ENCODE measurements at places on chromosomes 13 and 19.
A peak's percentile ranks its signal among the peaks of the same experiment; 100 is the strongest.

GRCh38 chr19:44517146-44517545 lies 12.3 kb downstream of the CEACAM20 start:
- DNase-seq = peak; percentile 5

DNA sequence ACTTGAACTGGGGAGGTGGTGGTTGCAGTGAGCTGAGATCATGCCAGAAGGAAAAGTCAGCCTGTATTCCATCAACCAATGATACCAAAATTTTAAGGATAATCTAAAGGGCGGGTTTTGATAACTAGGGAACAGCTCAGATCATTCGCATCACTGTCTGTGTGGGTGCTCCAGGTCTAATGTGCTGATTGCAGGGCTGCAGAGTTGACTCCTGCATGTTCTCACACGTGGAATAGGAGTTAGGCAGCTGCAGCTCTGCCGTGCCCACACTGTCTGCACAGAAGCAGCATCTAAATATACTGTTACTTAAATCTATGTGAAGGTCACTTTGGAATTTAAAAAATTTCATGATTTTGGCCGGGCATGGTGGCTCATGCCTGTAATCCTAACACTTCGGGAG lies 4.3 kb upstream of the PARP4 start:
- no peak for DNase-seq

DNA sequence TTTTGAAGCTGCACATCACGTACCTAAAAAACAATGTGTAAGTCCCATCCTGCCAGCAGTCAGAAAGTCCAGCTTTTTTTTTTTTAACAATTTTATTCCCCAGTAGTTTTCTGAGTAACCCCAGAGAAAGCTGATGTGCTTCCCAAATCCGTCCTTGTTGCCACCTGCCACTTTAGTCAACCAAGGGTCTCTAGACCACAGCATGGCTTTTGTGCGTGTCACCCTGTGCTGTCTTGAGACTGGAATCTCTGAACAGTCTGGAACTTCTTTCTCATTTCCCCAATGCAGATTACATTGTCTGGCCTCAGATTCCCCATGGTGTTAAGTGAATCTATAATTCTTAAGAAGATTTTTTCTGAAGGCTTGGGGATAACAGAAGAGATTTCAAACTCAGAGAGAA lies 289.2 kb upstream of the KLF12 start:
- no peak for DNase-seq

DNA sequence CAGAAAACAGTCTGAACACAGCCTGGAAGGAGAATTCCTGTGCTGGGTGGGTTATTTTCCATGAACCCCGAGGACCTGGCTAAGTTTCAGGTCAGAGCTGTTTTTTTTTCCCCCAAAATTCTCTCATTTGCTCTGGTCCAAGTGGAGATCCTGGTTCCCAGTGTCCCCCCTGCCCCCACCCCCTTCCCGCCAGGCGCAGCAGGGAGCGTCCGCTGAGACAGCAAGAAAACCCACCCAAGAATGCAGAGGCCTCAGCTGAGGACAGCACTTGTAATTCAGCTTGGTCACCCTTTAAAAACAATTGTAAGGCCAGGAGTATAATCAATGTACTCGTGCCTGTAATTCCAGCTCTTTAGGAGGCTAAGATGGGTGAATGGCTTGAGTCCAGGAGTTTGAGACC lies 11.4 kb upstream of the TSPAN16 start:
- no peak for DNase-seq

- DNase-seq = no peak
Measured at GRCh38 chr13:98451676-98452470, 125.0 kb downstream of the STK24 start.

DNA sequence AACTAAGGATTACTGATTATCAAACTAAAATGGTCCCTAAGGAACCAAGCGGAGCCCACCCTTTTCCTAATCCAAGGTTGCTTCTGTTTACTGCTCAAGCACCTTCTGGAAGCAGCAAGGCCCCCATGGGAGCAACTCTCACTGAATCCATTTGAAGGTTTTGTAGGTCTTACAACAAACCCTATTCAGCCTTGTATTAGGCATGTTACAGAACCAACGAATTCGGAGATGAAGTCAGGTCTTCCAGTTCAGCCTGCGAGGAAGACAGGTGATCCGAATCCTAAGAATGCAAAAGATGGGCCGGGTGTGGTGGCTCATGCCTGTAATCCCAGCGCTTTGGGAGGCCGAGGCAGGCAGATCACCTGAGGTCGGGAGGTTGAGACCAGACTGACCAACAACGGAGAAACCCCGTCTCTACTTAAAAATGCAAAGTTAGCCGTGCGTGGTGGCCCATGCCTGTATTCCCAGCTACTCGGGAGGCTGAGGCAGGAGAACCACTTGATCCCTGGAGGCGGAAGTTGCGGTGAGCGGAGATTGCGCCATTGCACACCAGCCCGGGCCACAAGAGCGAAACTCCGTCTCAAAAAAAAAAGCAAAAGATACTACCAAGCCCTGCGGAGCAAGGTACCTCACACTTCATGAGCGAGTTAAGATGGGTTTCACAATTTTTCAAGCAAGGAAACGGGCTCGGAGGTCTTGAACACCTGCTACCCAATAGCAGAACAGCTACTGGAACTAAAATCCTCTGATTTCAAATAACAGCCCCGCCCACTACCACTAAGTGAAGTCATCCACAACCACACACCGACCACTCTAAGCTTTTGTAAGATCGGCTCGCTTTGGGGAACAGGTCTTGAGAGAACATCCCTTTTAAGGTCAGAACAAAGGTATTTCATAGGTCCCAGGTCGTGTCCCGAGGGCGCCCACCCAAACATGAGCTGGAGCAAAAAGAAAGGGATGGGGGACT lies 609 bp downstream of the ZAR1L start:
- peak; percentile 31 for DNase-seq

DNA sequence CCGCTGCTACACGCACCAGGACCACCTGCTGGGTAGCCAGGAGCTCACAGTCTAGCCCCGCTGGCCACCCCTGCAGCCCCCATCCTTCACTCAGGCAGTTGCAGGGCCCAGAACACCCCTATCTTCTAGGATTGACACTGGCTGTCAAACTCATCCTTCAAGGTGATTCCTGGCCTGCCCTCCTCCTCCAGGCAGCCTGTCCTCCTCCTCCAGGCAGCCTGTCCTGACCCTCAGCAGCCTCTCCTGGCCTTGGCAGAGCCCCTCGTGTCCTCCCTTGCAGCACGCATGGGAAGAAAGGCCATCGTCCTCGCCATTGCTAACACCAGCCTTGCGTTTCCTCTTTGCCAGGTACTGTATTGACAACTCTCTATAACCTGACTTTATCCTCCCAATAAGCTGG lies 3.8 kb upstream of the EPS8L1 start:
- no peak for DNase-seq

- no peak for DNase-seq
Measured at GRCh38 chr13:27928353-27928804, 8.6 kb downstream of the PDX1 start.

DNA sequence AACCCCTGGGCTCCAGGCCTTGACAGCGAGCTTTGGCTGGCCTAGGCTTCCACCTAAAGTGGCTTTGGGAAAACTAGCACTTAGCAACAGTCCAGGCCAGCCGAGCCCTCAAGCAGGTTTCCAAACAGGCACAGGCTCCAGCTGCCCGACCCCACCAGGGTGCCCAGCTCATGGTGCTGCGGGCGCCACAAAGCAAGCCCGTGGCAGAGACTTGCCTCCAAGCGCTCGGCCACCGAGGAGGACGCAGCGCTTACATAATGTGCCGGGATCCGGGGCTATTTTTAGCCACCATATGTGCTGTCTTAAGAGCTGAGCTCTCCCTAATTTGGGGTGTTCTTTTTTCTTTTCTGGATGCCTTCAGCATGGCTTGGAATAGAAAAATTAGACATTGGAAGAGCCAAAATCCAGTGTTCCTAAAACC lies 56.1 kb upstream of the F7 start:
- DNase-seq = no peak

DNA sequence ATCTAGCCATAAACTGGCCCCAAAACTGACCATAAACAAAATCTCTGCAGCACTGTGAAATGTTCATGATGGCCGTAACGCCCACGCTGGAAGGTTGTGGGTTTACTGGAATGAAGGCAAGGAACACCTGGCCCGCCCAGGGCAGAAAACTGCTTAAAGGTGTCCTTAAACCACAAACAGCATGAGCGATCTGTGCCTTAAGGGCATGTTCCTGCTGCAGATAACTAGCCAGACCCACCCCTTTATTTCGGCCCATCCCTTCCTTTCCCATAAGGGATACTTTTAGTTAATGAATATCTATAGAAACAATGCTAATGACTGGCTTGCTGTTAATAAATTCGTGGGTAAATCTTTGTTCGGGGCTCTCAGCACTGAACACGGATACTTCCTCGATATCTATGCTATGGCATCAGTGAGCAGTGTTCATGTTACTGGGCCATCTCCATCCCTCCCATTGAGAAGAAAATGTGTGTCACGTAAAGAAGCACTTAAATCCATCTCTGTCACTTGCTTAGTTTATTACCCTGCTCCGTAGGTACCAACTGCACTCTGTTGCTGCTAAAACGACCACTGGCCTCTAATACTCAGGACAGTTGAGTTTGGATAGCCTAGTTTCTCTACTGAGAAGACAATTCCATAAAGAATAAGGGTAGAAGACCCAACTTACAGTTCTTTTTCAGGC lies 5.3 kb downstream of the ATP7B start:
- no peak for DNase-seq

- DNase-seq = no peak
Measured at GRCh38 chr19:35194012-35194984, 34.2 kb downstream of the FAM187B start.

DNA sequence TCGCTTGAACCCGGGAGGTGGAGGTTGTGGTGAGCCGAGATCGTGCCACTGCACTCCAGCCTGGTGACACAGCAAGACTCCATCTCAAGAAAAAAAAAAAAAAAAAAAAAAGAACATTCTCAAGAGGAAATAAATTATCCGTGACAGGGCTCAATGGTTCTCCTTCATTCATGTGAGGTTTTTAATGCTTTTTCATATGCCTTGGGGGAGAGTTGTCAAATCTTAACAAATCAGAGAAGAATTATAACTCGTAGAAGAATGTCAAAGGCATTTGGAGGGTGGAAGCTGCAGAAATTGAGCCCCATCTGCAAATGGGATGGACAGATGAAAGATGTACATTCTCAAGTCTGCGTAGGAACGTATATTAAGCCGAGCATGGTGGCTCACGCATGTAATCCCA lies 34.9 kb upstream of the HOMER3 start:
- DNase-seq = no peak

DNA sequence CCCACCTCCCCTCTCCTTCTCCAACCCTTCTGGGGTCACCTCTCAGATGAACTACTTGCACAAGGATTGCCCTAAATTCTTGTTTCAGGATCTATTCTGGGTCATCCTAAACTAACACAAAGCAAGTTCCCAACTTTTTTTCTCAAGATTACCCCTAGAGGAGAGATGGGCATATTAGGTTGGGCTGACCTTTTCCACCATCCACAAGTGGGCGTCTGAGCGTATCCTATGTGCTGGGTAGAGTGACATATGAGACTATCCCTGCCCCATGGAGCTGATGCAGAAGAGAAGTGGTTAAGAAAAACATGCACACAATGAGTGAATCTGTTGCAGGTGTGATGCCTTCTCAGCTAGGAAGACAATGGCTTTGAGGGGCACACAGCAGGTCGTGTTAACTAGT lies 132.7 kb downstream of the CACNA1A start:
- no peak for DNase-seq

DNA sequence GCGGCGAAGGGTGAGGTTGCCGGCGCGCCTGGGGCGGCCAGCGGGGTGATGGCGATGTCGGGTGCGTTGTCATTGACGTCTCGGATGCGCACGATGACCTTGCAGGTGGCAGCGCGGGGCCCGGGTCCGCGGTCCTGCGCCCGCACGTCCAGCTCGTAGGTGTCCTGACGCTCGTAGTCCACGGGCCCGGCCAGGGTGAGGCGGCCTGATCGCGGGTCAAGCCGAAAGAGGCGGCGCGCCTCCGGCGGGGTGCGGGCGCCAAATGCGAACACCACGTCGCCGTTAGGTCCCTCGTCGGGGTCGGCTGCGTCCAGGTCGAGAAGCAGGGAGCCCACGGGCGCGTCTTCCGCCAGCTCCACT lies 1.1 kb downstream of the PCDH8 start:
- DNase-seq = no peak

GRCh38 chr13:50887151-50887550 lies 22.4 kb upstream of the RNASEH2B start:
- no peak for DNase-seq

GRCh38 chr19:41265395-41266153 lies 1.4 kb downstream of the HNRNPUL1 start:
- peak; percentile 14 for DNase-seq

DNA sequence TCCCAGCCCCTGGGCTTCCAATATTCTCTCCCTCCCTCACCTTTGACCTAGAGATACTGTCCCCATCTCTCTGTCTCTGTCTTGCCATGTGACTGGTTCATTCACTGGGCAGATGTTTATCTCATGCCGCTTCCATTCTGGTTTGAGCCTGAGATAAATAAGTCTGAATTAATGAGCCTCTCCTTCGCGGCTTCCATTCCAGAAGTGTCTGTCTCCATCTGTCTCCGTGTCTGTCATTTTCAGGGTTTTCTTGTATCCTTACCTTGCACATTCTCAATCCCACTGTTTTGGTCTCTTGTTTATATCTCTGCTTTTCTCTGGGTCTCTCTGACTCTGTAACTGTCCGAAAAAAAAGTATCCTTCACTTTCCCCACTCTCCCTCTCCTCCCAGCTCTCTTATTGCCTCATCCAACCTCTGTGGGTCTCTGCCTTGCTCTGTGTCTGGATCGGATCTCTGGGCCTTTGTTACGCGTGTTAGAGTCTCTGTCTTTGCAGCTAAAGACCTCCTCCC lies 4.3 kb downstream of the SPHK2 start:
- no peak for DNase-seq

GRCh38 chr19:10752237-10752912 lies 34.5 kb downstream of the DNM2 start:
- no peak for DNase-seq

DNA sequence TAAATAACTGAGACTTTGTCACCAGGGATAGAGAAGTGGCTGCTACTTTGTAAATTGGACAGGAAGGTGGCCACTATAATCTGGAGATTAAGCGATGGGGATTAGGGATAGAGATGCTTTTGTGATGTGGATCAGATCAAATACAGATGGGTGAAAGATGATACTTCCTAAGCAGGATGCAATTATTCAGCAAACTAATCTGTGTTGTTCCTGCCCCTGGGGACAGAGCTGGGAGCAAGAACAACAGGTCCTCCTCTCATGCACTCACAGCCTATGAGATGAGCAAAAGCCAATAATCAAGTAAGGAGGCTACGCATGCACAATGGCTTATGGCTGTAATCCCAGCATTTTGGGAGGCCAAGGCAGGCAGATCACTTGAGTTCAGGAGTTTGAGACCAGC lies 4.6 kb downstream of the RGL3 start:
- no peak for DNase-seq

- no peak for DNase-seq
Measured at GRCh38 chr19:43908659-43909058, 26.4 kb downstream of the ZNF45 start.

All from HCEC 1CT (cell line).